ENCODE measurements at places on chromosomes 1 and 21. TPM values are rescaled to one million over a fixed set of nuclear protein-coding genes. Genes with fewer than 3 reads are reported as not detected.
A peak's percentile ranks its signal among the peaks of the same experiment; 100 is the strongest.

DNA sequence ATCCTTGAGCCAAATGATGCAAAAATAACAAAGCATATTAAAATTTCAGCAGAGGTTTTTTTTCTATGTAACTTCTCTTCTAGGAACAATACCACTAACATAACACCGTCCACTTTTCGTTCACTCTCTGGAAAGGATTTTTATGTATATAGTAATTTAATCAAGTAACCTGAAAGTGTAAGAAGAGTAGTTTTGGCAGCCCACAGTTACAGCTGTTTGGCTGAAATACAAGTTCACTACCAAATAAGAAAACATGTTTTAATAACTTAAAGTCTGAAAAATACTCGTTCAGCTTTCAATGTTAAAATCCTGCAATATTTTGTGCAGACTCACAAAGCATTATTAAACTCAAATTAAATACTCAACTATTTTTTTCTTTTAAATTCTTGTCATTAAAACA lies 896.8 kb upstream of the ADGRL4 start:
- H3K27ac ChIP-seq, result no peak overlapping the region
- no peak overlapping the region for H3K4me3 ChIP-seq
- no peaks in the 10 kb centered on the region for H3K36me3 ChIP-seq
- no peak for DNase-seq
- no peaks in the 10 kb centered on the region for H3K27me3 ChIP-seq

GRCh38 chr1:6603238-6603914 lies 707 bp upstream of the KLHL21 start:
- H3K4me3 ChIP-seq, result peak overlapping the region; percentile 59
- peak; percentile 31 for DNase-seq
- H3K36me3 ChIP-seq, result no peaks in the 10 kb centered on the region

Gene LCE1F
- total RNA-seq, result not detected

DNA sequence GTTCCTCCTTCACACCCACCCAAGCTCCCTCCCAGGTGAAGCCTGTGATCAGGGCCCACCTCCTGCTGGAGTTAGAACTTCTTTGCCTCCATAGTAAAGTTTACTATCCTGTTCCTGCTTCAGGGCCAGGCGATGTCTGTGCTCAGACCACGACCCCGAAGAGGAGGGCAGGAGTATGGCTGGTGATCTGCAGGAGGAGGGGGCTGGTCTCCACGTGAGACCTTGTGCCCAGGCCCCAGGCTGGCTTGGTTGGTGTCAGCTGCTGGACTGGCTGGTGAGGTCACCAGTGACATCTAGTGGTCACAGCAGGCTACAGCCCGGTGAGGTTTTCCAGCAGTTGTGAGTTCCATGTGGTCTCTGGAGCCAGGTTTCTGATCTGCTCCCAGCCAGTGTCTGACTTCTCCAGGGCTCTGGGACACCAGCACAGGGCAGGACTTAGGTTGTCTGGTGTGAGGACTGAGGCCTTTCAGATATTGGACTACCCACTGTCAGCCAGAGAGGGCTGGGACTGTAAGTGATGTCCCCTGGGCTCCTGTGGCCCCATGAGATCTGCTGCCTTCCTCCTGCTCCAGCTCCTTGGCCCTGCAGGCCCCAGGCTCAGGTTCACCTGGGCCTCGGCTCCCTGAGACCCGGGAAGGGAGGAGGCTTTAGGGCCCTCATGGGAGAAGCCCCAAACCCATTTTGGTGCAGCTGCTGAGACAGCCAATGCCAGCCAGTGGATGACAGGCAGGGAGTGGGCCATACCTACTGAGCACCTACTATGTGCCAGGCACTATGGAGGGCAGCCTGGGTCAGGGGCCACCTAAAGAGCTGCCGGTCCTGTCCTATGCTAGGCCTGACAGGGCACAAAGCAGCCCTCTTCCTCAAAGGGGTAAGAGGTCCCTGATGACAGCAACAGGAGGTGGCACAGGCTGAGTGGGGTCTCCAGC lies 6.0 kb upstream of the UBL4B start:
- H3K27me3 ChIP-seq, result no peaks in the 10 kb centered on the region
- DNase-seq, result peak; percentile 13
- no peak overlapping the region for H3K27ac ChIP-seq
- H3K4me3 ChIP-seq, result no peak overlapping the region

DNA sequence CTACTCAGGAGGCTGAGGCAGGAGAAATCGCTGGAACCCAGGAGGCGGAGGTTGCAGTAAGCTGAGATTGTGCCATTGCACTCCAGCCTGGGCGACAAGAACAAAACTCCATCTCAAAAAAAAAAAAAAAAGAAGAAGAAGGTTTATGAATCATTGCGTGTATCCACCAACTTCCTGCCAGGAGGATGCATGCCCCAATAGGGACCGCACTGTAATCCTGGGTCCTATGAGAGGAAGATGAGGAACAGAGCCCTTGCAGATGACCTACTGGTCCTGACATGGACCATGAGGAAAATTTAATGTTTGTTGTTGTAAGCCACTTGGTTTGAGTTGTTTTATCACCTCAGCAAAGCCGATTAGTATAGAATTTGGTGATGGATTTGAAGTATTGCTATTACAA lies 56.7 kb downstream of the PTGS2 start:
- no peak overlapping the region for H3K27ac ChIP-seq
- DNase-seq, result no peak
- peaks cover 5% of the 10 kb centered on the region for H3K4me1 ChIP-seq
- H3K27me3 ChIP-seq, result no peaks in the 10 kb centered on the region
- H3K4me3 ChIP-seq, result no peak overlapping the region
- H3K36me3 ChIP-seq, result no peaks in the 10 kb centered on the region

- no peak overlapping the region for H3K27ac ChIP-seq
- no peaks in the 10 kb centered on the region for H3K36me3 ChIP-seq
- no peak for DNase-seq
- H3K27me3 ChIP-seq, result peaks cover 33% of the 10 kb centered on the region
These were observed 30.9 kb downstream of the WNT3A start for GRCh38 chr1:228037401-228038386.

DNA sequence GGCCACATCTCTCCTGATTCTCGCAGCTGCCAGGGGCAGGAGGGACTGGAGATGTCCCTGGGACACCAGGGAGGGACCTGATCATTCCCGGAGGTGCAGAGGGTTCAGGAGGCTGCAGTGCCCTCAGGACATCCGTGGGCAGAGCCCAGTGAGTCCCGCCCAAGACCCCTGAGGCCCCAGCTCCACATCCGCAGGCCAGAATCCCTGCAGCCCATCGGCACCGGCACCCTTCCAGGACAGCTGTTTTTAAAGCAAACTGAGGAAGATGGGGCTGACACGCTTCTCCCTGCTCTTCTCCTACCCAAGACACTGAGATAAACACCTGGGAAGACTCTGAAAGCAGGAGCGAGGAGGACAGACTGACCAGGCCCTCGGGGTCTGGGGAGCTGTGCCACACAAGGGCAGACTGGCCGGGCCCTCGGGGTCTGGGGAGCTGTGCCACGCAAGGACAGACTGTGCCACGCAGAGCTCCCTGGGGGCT lies 25.5 kb downstream of the SLC19A1 start:
- H3K36me3 ChIP-seq, result no peaks in the 10 kb centered on the region
- H3K4me1 ChIP-seq, result no peaks in the 10 kb centered on the region
- no peak overlapping the region for H3K27ac ChIP-seq
- no peak overlapping the region for H3K4me3 ChIP-seq

DNA sequence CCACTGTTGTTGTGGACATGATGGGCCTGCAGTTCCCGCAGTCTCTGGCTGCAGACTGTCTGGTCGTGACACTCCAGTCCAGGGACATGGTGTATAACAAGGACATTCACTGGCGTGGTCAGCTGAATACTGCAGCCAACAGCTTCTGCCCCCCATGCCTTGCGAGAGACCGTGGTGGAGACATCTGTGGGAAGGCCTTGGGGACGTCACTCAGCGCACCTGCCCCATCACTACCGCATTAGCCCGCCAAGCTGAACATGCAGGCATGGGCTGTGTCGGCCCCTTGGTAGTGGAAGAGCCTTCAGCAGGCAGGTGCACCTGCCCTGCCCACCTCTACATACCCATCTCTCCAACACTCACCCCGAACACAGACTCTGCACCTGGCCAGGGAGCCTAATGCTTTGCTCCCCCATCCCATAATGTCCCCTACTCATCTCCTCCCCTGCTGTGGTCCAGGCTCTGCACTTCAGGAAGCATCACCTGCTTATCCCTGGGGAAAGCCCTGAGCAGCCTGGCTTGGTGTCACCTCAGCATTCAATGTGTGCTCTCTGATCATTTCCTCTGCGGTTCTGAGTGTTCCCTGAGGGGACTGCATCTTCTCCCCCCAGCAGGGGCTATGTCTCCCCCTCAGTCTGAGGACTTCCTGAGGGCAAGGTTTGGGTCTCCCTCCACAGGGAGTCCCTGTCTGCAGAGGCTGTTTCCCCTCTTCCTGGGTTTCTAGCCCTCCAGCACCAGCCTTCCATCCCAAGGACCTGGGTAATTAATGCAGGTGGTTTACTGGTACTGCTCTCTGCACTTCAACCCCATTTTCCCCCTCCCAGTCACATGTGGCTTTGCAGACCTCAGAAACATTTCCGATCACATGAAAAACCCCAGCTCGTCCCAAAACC lies 3.2 kb downstream of the PGLYRP4 start:
- peaks cover 37% of the 10 kb centered on the region for H3K4me1 ChIP-seq
- no peaks in the 10 kb centered on the region for H3K27me3 ChIP-seq
- H3K36me3 ChIP-seq, result no peaks in the 10 kb centered on the region
- H3K27ac ChIP-seq, result no peak overlapping the region
- no peak for DNase-seq
- no peak overlapping the region for H3K4me3 ChIP-seq

DNA sequence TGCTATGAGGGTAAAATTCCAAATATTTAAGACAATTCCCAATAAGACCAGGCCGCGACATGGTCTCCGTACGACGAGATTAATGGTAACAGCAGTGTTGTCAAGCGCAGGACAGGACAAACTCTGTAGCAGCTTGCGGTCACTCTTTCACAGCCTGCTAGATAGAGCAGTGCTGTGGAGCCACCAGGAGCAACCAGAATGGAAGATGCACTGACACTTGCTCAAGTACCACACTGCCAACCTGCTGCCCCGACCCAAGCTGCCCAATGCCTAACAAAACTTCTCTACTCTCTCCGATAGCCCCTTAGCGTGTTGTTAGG lies 636 bp downstream of the WARS2 start:
- peak overlapping the region; percentile 100 for H3K27ac ChIP-seq
- no peaks in the 10 kb centered on the region for H3K27me3 ChIP-seq
- no peak for DNase-seq
- H3K4me3 ChIP-seq, result peak overlapping the region; percentile 78

Gene CXADR
- total RNA-seq, result 0.42 TPM

DNA sequence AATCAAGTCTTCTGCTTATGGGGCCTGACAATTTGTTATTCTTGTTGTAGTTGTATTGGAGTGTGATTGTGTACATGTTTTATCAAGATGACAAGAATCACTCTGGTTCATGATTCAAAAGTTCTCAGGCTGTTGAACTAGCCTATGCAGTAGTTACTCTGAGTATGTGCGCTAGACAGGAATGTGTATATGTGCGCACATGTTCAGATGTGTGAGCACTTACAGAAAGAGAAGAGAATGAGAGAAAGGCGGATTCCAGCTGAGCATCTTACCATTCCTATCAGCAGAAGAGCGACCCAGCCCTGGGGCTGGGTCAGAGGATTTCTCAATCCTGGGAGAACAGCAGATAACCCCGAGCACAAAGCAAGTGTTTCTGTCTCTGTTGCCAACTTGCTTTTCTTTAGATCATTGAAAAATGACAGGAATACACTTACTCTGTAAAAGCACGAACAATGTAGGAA lies 110.8 kb upstream of the HOOK1 start:
- no peak overlapping the region for H3K4me3 ChIP-seq
- no peaks in the 10 kb centered on the region for H3K27me3 ChIP-seq
- H3K4me1 ChIP-seq, result no peaks in the 10 kb centered on the region
- H3K36me3 ChIP-seq, result no peaks in the 10 kb centered on the region
- no peak for DNase-seq
- H3K27ac ChIP-seq, result no peak overlapping the region

DNA sequence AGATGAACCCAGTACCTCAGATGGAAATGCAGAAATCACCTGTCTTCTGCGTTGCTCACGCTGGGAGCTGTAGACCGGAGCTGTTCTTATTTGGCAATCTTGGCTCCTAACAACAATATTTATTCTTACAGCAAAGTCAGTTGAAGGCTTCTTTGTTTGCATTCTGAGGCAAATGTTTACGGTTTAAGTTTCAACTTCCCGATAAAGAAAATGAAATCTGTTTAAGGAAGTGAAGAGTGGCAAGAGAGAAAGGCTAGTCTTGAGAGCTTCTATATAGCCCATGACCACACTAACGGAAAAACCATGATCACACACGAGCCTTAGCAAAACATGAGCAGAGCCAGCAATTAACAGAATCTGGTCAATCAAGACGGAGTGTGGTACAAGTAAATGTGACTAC lies 122.6 kb upstream of the ZNHIT6 start:
- H3K4me3 ChIP-seq, result no peak overlapping the region
- DNase-seq, result no peak
- H3K27ac ChIP-seq, result no peak overlapping the region
- H3K27me3 ChIP-seq, result no peaks in the 10 kb centered on the region

DNA sequence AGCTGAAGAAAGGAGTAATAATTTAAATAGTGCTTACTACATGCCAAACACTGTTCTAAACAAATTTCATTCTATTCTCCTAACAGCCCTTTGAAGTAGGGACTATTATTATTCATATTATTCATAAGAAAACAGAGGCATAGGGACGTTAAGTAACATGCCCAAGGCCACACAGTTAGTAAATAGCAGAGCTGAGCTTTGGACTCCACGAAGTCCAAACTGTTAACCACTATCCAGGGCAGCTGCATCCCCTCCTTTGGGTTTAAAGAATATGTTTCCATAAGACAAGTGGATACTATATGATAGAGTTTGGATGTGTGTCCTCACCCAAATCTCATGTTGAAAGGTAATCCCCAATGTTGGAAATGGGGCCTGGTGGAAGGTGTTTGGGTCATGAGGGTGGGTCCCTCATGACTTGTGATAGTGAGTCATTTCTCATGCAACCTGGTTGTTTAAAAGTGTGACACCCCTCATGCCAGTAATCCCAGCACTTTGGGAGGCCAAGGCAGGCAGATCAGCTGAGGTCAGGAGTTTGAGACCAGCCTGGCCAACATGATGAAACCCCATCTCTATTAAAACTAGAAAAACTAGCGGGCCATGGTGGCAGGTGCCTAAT lies 144.0 kb upstream of the CXADR start:
- H3K36me3 ChIP-seq, result no peaks in the 10 kb centered on the region
- no peak overlapping the region for H3K4me3 ChIP-seq
- DNase-seq, result no peak
- H3K27ac ChIP-seq, result no peak overlapping the region
- H3K27me3 ChIP-seq, result no peaks in the 10 kb centered on the region
- no peaks in the 10 kb centered on the region for H3K4me1 ChIP-seq

DNA sequence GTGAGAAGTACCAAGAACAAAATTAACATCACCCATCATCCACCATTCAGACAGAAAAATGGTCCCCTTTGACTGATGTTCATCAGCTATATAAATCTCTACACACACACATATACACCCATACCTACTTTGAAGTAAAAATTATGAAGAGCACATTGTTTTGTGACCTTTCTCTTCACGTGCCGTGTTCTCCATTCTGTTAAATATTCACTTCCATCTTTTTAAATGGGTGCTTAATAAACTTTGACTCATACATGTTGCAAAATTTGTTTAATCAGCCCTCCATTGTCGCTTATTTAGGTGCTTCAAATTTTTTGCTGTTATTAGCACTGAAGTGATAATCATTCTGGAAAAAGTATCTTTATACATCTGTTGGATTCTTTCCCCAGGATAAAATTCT lies 80.1 kb downstream of the CLIC6 start:
- H3K4me1 ChIP-seq, result no peaks in the 10 kb centered on the region
- no peak overlapping the region for H3K4me3 ChIP-seq
- DNase-seq, result no peak
- no peaks in the 10 kb centered on the region for H3K27me3 ChIP-seq
- no peaks in the 10 kb centered on the region for H3K36me3 ChIP-seq
- H3K27ac ChIP-seq, result no peak overlapping the region

All from CD8-positive, alpha-beta memory T cell (primary cell).